ENCODE measurements at places on chromosomes 3 and 15.

DNA sequence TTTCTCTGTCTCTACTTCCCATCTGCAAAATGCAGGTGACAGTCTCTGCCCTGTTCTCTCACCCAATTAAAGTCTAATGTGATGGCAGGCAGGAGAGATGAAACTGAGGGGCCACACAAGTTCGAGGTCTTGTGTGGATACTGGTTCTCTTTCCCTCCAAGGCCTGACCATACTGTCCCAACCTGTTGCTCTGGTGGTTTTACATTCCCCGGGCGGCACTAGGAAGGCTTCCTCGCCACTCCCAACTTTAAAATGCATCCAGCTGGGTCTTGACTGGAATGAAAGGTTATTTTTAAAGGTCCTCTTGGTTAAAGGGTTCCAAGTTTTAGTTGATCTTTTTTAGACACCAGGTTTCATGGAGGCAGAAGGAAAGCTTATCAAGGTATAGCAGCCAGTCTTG is 37.2 kb downstream of the WHAMM start:
- DNase-seq: no peak

DNA sequence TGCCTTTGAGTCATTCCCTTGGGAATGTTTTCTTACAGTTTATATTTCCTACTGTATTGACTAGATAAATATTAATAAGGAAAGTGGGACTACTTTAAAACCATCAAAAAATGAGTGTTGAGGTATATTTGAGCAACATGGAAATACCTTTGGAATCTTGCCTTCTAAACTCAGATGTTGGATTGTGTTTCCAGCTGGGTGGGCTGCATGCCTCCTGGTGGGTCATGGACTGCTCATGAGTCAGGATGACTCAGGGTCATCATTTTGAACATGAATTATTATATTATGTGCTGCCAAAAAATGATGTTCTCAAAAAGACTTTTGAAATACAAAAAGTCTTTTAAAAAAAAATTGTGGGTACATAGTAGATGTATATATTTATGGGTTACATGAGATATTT is 41.1 kb upstream of the APH1B start:
- no peak for DNase-seq

- DNase-seq: no peak
These were observed 43.3 kb downstream of the CYFIP1 start for GRCh38 chr15:22936577-22937472.

DNA sequence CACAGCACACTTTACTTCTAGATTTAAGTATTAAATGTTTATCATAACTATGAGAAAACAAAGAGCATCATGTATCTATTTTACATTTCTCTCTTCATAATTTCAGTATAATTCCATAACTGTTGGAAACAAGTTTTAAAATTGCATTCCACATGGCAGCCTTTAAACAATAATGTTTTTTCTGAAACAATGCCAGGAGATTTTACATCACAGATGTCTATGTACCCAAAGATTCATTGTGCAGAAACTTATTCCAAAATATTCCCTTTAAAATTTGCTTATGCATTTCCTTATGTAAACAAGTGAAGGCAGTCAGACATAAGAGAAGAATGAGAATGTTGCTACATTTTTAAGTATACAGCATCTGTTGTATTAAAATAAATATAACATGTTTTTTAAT is 324.9 kb upstream of the COL8A1 start:
- no peak for DNase-seq

DNA sequence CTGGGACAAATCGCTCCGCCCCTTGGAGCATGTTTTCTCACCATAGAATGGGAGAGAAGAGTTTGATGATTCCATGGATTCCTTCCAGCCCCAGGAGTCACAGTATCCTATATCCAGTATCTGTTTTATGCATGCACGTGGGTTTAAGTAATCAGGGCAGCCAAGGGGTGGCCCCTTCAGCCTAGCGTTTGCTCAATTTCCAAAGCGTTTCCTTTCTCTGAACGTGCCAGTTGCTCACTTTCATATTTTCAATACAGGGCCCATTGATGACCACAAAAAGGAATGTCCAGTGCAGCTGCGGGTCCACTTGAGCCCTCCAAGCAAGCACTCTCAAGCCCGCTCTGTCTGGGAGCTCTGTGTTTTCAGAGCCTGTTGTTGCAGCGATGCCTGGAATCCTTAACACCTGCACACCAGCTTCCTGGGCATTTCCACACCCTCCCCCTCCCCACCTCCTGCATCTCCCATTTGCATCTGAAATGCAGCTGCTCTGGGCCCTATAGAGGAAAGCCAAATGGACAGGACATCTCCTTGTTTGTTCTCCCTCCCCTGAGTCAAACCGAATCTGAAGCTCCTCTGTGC is 164.3 kb upstream of the LPP start:
- DNase-seq: no peak

DNA sequence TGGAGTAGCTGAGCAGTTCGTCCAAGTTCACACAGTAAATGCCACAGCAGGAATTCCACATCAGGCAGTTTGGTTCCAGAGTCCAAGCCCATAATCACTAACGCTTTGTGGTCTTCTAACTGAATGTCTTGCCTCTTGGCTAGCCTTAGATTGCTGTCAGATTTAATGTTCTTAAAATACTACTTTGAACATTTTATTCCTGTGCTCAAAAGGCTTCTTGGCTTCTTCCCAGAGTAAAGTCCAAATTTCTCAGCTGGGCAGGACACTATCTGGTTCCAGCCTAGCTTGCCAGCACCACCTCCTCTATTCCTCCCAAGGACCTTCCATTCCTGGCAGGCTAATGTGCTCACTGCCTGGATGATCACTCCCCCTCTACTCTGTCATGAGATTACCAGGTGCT is 256.9 kb downstream of the SQOR start:
- DNase-seq: no peak

DNA sequence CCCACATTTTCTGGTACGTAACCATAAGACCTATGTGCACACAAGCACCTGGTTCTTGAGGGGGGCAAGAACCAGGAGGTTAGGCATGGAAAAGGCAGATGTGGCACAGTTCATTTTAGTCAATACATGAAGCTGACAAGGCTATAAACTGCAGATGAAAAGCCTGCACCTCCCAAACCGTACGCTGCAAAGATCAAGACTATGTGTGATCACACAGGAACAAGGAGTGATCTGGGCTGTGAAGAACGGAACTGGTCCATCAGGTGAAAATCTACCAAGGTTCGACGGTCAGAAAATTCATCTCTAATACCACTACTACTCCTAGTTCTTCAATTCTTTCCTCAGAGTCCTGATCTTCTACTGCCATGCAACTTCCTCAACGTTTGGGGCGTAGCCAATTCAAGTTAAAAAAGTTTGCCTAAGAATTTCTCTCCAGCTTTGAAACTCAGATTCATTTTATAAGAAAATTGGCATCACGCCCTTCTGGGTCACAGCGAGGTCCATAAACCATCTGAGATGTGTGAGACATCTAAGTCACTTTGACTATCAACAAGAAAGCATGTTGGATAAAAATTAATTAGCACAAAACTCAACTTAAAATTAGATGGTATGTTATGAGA is 41.9 kb downstream of the PLD1 start:
- no peak for DNase-seq

- DNase-seq: no peak
These were observed 7.9 kb downstream of the ACAA1 start for GRCh38 chr3:38129058-38129457.

DNA sequence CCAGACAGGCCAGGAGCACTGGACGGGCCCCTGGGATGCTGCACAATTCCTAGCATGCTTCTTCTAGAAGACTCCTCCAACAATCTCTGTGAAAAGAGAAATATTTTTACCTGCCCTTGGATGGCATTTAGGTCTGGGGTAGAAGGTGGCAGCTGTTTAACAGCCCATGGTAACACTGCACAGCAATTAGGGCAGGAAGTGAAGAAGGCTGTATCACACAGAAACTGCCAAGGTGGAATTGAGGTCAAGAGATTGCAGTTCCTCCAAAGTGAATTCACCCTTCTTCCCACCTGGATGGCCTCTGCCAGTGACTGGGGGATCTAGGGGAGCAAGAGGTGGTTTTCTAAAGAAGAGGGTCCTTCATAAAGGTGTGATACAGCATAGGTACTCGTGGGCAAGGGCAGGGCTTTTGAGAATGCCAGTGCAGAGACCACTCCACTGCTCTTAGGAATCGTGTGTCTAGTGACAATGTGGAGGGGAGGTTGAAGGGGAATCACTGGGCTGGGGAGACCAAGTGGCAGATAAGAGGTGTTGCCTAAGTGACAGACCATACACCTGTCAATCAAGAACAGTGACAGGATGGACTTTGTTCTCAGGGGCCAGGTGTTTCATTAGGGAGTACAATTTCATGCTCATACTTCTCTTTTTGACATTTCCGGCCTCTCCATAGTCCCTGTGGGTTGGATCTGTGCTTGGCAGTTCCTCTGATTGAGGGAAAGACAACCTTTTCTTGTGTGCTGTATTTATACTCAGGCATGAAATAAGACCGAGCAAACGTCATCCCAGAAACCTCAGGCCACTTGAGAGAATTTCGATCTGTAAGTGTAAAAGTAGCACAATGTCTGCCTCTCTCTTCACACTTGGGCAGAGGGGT is 83.5 kb upstream of the BCL6 start:
- no peak for DNase-seq

Measured in GOT3 (cell line).